ENCODE measurements at places on chromosomes 7 and 10.

DNA sequence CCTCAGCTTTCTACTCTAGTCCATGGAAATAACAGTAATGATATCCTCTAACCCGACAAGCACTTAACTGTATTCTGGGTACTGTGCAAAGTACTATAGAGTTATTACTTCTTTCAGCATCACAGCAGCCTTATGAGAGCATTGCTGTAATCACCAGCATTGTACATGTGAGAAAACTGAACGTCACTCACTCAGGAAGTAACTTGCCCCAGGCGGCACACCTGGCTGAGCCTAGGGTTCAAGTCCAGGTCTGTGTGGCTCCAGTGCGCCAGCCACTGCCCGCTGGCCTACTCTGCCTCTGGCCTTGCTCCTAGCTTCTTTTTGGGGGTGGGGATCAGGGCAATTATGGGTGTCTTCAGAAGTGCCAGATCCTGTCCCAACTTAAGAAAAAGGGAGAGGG is 50.5 kb downstream of the ZMIZ1 start:
- no peak for DNase-seq

DNA sequence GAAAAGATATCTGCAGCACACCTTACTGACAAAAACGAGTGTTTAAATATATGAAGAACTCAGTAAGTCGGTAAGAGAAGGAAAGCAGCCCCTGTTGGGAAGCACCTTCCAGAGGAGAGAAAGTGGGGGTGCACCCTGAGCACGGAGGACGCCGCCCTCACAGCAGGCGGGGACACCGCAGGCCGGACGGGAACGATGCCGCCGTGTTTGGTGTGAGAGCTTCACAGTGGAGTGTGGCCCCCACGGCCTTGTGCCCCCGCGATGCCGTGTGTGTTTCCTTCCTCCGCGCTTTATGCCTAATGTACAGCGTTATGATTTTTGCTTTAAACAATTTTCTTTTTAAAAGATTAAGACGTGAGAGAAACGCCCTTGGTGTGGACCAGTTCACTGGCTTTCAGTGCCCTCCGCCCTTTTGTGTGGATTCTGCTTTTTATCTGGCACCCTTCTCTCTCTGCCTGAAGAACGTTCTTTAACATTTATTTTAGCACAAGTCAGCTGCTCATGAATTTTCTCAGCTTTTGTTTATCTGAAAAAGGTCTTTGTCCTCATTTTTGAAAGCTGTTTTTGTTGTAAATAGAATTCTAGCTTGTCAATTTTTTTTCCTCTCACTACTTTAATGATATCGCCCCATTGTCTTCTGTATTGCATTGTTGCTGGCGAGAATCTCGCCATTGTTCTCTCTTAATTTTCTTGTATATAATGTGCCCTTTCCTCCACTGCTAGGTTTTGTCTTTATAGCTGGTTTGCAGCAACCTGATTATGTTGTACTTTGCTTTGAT is 110.7 kb downstream of the INPP5A start:
- DNase-seq = no peak

DNA sequence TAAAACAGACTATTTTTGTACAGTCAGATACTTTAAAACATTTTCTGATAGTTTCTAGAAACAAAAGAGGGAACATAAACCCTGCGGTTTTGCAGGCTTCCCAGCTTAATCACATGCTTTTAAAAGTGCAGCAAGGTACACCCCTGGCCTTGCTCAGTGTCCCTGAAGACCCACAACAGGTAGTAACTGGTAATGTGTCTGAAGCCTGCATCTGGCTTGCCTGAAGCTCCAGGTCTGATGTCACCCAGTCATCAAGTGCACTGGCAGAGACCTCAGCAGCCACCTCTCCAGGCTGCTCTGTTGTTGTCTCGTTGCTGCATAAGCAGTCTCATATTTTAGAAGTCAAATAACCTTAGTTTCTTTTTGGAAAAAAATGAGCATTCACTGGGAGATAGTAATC is 376.1 kb upstream of the MTPN start:
- no peak for DNase-seq

DNA sequence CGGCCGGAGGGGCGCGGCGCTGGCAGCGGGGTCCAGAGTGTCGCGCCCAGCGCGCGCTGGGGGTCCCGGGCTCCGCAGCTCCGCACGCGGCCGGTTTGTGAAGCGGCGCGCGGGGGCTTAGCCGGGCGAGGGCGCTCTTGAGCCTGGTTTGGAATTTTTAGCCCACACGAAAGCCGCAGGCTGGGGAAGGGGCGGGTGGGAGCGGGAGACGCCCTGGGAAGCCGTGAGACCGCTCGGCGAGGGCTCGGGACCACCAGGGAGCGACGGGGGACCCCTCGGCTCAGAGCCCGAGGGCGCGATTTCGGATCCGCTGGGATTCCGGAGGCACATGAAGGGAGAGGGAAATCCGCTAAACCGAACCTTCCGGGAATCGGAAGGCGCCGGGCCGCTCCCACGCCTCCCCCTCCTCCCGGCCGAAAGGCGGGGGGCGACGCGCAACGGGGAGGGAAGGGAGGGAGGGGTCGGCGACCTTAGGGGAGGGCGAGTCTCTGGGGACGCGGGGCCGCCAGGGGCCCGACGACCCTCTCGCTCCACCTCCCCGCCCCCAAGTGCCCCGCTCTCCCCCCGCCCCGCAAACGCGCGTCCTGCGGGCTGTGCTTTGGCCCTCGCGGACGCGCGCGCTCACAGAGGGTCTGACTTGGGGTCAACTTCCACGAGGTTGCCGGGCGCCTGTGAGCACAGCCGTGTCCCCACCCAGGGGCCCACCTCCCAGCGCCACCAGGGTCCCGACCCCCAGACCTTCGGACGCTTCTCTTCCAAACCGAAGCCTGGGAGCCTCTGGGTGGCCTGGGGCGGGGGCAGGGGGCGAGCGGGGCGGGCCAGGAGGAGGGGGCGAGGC is 5.1 kb upstream of the ELFN1 start:
- DNase-seq = peak; percentile 39

GRCh38 chr7:44323381-44324203 is 1.8 kb downstream of the CAMK2B start:
- DNase-seq = no peak

- DNase-seq = no peak
Observed at GRCh38 chr10:113322843-113323242, 230.0 kb upstream of the HABP2 start.

GRCh38 chr7:141562543-141562942 is 11.3 kb downstream of the AGK start:
- no peak for DNase-seq

GRCh38 chr10:16583382-16583781 is 61.7 kb upstream of the C1QL3 start:
- DNase-seq = no peak

DNA sequence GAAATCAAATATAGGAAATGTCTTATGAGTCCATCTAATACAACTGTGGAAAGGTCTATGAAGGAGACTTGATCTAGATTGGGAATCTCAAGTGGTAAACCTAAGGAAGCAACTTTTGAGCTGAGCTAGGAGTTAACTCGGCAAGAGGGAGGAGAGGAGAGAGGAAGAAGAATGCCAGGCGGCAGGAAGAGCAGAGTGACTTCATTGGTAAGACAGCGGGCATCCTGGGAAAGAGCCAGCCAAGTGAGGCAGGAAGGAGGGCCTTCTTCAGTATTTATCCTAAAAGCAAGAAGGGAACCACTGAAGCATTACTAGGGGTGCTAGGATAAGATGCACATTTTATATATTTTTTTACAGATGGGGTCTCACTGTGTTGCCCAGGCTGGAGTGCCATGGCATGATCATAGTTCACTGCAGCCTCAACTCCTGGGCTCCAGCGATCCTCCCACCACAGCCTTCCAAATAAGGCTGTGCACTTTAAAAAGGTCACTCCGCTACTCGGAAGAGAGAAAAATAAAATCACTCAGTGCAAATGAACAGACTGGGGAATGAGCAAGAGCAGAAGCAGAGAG is 2.0 kb downstream of the BCL7B start:
- no peak for DNase-seq
